ENCODE measurements at places on chromosomes 12 and 14.

- DNase-seq: no peak
These were observed 83.9 kb downstream of the PAPOLA start for GRCh38 chr14:96586056-96586455.

DNA sequence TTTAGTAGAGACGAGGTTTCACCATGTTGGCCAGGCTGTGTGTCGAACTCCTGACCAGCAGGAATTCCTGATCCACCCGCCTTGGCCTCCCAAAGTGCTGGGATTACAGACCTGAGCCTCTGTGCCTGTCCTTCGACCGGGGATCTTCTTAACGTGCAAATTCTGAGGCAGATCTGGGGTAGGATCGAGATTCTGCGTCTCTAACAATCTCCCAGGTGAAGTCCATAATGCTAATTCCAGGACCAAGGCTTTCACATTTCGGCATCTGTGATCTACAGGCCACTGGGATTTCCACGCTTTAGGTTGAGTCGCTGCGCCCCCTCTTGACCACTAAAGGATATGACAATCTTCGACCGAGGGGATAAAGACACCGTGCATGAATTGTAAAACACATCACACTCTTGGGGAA, 24.8 kb downstream of the FOS start:
- no peak for DNase-seq

DNA sequence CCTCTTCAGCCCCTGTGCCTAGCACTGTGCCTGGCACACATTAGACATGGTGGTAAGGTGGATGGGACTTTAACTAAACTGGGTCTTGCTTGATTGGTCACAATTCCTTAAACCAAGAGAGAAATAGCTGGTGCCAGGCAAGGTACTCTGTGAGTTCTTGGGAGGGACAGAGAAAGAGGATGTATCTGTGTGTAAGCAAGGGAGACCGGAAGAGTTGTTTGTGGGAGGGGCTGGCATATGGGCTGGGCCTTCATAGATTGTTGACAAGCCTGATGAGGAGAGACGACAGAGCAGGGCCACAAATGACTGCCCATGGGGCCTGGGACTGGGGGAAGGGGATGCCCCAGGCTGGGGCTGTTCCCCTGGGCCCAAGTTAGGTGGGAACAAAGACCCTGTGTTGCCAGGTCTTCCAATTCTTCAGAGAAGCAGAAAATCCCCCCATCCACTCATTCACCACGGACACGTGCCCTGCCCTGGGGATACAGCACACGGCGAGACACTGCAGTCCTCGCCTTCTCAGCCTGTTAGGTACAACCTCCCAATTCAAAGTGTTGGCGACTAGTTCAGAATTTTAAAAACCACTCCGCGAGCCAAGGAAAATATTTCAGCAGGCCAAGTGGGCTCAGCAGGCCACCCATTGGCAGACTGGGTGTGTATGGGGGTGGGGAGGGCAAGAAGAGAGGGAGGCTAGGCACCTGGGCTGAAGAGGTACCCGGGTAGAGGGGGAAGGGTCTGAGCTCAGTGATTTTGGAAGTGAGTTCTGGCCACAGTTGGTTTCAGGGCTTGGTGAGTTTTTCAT, 11.4 kb upstream of the CYP46A1 start:
- DNase-seq: no peak

- no peak for DNase-seq
These were observed 31.0 kb upstream of the GALNT9 start for GRCh38 chr12:132360410-132360809.

All from activated CD8-positive, alpha-beta memory T cell treated with anti-CD3 and anti-CD28 coated beads for 4 hours (primary cell).